ENCODE measurements at places on chromosomes 5 and 9. TPM values are rescaled to one million over a fixed set of nuclear protein-coding genes. Genes with fewer than 3 reads are reported as not detected.

The GFI1B gene
- total RNA-seq, result not detected

The DOCK2 gene
- 3.1 TPM for total RNA-seq

The FAXDC2 gene
- total RNA-seq, result 14.9 TPM

The TBCA gene
- total RNA-seq, result 69.6 TPM

The DCANP1 gene
- total RNA-seq, result not detected

The CLIC3 gene
- 5.8 TPM for total RNA-seq

The LCN12 gene
- not detected for total RNA-seq

The SLC4A9 gene
- not detected for total RNA-seq

The GPR151 gene
- total RNA-seq, result not detected

The SLC25A2 gene
- total RNA-seq, result 1.0 TPM

The FAM78A gene
- total RNA-seq, result 0.29 TPM

The GRXCR2 gene
- not detected for total RNA-seq

The ENG gene
- total RNA-seq, result 36.8 TPM

The CDH9 gene
- total RNA-seq, result not detected

The INSL6 gene
- not detected for total RNA-seq

The FOXD4L5 gene
- total RNA-seq, result 0.15 TPM

The SLC24A2 gene
- not detected for total RNA-seq

The SMIM32 gene
- not detected for total RNA-seq

The FSTL4 gene
- 0.17 TPM for total RNA-seq

The ADRA1B gene
- total RNA-seq, result not detected

The FSD1L gene
- 10.3 TPM for total RNA-seq

The CD74 gene
- 7.8 TPM for total RNA-seq

The NUTM2F gene
- not detected for total RNA-seq

The PCA3 gene
- not detected for total RNA-seq

The TLR4 gene
- 6.0 TPM for total RNA-seq

The COL15A1 gene
- 12.6 TPM for total RNA-seq

The ACER2 gene
- total RNA-seq, result 1.6 TPM

The POU5F2 gene
- total RNA-seq, result 0.99 TPM

The STX17 gene
- total RNA-seq, result 21.8 TPM

The ABLIM3 gene
- 23.1 TPM for total RNA-seq

The CNTNAP3 gene
- 0.15 TPM for total RNA-seq

The OR13C5 gene
- not detected for total RNA-seq

The PCDHB16 gene
- total RNA-seq, result 0.15 TPM

The NAIF1 gene
- 14.3 TPM for total RNA-seq

The GLRX gene
- 120 TPM for total RNA-seq

The NEUROG1 gene
- total RNA-seq, result not detected

The PCDHGA11 gene
- total RNA-seq, result 23.0 TPM

The SLIT3 gene
- total RNA-seq, result 15.9 TPM

The MARCHF11 gene
- not detected for total RNA-seq

The CD14 gene
- total RNA-seq, result 0.50 TPM

The MYMK gene
- not detected for total RNA-seq

The AGXT2 gene
- total RNA-seq, result 0.17 TPM

The SOHLH1 gene
- total RNA-seq, result not detected

The ANKRD55 gene
- not detected for total RNA-seq

The GABRA1 gene
- total RNA-seq, result not detected

The PCDHGA9 gene
- 8.0 TPM for total RNA-seq

The FGF1 gene
- 2.6 TPM for total RNA-seq

The SPATA31C1 gene
- total RNA-seq, result not detected

The TLX3 gene
- total RNA-seq, result not detected

The WDR38 gene
- total RNA-seq, result not detected

The DOCK8 gene
- total RNA-seq, result 0.44 TPM

The FPGS gene
- total RNA-seq, result 75.0 TPM

The PCDHB15 gene
- total RNA-seq, result under 0.01 TPM

The NTNG2 gene
- 2.0 TPM for total RNA-seq

All from smooth muscle cell of trachea (primary cell).